ENCODE measurements at places on chromosomes 5 and 9.

- DNase-seq: no peak
These were observed 1.3 kb upstream of the EXOSC2 start for GRCh38 chr9:130692321-130692720.

GRCh38 chr9:136645352-136645902 is 17.3 kb upstream of the EGFL7 start:
- DNase-seq: no peak

- no peak for DNase-seq
These were observed 22.8 kb upstream of the COL27A1 start for GRCh38 chr9:114132550-114132918.

- no peak for DNase-seq
These were observed 30.9 kb upstream of the OLFM1 start for GRCh38 chr9:135056541-135056940.

DNA sequence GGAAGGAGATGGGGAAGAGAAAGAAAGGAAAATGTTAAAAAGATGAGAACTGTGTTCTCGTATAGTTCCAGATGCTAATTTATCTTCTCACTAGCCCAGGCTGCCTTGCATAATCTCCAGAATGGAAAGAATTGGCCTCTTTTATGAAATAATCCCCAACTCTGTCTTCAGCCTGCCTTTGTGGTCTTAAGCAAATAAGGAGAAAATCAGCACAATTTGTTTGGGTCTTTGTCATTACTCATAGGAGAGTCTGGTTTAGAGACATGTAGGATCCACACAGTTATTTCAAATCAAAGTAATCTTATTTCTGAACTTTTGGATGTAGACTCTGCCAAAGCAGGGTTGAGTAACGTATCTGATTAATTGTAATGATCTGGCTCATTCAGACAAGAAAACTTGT is 50.7 kb upstream of the CAMK4 start:
- no peak for DNase-seq

GRCh38 chr5:142600611-142601358 is 85.1 kb downstream of the FGF1 start:
- no peak for DNase-seq

DNA sequence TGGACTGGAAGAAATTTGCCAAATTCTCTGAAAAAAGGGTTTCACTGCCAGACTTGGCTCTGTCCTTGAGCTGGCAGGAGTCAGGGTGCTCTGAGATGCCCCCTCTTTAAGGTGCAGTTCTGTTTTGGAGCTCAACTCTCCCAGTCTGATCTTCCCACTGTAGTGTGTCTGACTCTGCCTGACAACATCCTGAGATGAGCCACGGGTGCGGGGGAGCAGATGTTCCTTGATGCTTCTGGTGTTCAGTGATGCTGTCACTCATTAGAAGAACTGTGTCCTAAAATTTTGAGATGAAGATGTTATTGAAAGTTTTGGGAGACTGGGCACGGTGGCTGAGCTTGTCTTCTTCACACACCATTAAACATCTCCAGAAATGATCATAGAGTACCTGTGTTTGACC is 78.2 kb downstream of the BASP1 start:
- no peak for DNase-seq

DNA sequence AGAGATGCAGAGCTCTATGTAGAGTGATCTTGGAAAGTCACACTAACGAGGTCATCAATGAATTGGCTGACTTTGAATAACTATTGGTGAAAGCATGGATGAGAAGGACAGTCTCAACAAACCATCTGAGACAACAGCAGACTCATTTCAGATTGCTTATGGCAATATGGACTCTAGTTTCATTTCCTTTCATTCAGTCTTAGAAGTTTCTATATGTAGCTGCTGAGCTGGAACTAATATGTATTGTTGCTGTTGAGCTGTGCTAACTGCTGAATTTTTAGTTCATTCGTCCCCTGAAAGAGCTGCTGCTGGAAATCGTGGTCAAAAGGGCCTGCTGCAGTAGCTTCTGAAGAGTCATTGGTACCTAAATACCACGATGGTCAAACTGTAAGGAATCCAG is 31.3 kb downstream of the TNFSF15 start:
- DNase-seq: no peak
